ENCODE measurements at places on chromosomes 7 and 10. TPM values are rescaled to one million over a fixed set of nuclear protein-coding genes. Genes with fewer than 3 reads are reported as not detected.

- no peak for DNase-seq
Measured at GRCh38 chr10:51462076-51462779, 237.2 kb downstream of the CSTF2T start.

- no peak for DNase-seq
Measured at GRCh38 chr10:69123306-69123746, 652 bp upstream of the VPS26A start.

GRCh38 chr7:150514748-150515222 lies at the start of gene GIMAP7:
GIMAP7 (plus strand) TSS chr7:150514872; CDS start chr7:150519975, 5,103 bp downstream.
- no peak for DNase-seq

GRCh38 chr10:31467791-31468535 lies 148.9 kb downstream of the ZEB1 start:
- no peak for DNase-seq

DNA sequence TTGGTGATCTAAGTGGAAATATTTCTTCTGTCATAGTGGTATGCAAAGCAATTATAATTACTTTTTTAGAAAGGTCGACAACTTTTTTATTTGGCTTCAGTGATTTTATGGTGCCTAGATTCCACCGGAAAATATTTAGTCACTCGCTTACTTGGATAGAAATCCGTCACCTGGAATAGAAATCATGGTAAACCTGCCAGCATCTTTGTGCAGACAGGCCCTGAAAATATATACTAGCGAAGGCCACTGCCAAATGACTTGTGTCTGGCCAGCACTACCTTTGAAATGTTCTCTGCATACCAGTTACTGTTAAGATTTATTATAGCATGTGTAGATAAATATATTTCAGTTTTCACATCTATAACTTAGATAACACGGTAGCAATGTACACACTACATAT lies 226.4 kb downstream of the AGMO start:
- no peak for DNase-seq

GRCh38 chr7:36149694-36150452 lies 3.2 kb upstream of the EEPD1 start:
- no peak for DNase-seq

DNA sequence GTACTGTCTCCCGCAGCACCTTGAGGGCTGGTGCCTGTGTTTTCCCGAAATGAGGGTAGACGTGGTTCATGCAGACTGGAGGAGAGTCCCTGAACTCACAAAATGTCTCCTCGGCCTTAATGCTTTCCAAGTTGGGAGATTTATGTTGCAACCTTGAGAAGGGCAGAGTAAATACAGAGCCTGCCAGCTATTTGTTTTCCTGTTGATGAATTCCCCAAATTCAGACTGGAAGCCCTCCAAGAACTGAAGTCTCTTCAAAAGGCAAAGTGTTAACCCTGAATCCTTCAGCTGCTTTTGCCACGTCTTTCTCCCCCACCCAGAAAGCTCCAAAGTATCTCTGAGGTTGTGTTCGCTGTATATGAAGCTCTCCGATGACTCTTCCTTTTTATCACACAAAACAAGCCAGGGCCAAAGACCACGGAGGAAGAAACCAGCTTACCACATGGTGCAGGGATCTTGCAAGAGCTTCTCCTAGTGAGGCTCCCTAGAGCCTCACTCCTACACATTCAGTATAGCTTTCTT lies 254.7 kb upstream of the NFE2L3 start:
- no peak for DNase-seq

DNA sequence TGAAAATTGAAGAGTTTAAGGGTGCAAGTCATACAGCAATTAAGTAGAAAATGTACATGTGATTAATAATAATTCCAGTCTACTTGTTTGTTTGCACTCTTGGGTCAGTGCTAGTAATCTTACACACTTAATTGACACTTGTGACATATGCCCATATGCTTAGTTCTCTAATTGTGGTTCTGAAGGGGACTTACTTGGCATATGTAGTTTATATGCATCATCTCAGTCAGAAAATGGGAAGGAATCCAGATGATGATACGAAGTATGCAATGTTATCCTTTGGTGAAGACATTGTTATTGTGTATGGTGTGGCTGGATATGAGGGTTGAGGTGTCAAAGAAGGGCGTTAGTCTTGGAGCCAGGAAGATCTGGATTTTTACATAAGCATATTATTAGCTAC lies 193.5 kb upstream of the HDAC9 start:
- no peak for DNase-seq

DNA sequence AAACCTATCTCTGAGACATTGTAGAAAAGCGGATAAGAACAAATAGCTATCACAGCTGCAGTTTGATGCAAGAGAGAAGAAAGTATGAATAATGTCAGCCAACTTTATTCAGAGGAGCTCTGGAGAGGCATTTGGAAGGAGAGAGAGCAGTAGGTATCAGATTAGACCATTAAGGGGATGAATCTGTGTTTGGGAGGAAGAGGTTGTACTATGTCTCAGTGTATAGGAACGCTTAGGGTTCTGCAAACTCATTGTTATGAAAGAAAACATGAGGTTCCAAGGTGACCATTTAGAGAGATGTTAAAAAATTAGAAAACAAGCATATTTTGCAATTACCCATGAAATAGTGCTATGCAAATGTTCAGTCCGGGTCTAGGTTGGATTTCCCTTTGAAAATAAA lies 207.5 kb upstream of the GNAI1 start:
- no peak for DNase-seq

GRCh38 chr7:24882989-24883621 lies 96.9 kb downstream of the OSBPL3 start:
- peak; percentile 69 for DNase-seq

H2BK1 gene
- total RNA-seq, result not detected

DNA sequence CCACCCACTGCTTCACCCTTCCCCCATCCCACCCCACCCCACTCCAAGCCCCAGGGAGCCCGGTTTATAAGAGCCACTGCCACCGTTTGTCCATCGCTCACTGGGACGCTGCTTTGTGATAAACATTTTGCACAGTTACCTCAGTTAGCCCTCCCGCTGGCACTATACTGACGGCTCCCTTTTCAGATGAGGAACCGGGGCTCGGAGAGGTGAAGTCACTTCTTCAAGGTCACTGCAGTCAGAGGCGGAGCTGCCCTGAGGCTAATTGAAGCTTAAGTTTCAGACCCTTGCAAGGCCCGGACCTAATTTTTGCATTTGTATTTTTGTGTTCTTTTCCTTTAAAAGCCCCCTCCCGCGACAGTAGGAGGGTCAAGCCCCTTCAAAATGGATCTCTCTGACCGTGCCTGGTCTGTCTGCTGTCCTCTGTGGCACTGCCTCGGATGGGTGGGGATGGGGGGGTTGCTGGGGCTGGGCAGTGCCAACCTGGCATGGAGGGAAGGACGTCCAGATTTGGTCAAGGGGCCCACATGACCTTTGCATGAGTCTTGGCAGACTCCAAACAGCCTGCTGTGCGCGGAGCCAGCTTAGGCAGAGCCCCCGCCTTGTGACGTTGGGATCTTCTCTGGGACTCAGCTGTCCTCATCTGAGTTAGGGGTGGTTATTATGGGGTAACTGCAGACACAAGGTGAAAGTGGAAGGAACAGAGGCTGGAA lies 17.7 kb upstream of the NODAL start:
- DNase-seq, result no peak

DNA sequence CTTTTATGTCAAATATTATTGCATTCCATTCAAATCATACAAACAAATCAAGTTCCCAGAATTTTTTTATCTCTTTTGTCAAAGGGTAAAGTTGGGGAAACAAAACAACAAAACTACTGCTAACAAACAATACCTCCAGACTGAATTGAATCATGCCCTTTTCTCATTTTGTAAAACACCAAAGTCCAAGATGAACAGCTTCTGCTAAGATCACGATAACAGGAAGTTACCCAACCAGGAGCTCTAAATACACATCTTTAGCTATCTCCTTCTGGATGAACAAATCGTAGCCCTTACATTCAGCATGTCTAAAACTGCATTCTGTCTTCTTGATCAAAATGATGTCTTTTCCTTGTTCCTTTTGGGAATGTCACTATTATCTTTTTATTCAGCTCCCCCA lies 97.4 kb downstream of the CTTNBP2 start:
- DNase-seq, result no peak

NAT16 gene
- total RNA-seq, result 0.12 TPM

DNA sequence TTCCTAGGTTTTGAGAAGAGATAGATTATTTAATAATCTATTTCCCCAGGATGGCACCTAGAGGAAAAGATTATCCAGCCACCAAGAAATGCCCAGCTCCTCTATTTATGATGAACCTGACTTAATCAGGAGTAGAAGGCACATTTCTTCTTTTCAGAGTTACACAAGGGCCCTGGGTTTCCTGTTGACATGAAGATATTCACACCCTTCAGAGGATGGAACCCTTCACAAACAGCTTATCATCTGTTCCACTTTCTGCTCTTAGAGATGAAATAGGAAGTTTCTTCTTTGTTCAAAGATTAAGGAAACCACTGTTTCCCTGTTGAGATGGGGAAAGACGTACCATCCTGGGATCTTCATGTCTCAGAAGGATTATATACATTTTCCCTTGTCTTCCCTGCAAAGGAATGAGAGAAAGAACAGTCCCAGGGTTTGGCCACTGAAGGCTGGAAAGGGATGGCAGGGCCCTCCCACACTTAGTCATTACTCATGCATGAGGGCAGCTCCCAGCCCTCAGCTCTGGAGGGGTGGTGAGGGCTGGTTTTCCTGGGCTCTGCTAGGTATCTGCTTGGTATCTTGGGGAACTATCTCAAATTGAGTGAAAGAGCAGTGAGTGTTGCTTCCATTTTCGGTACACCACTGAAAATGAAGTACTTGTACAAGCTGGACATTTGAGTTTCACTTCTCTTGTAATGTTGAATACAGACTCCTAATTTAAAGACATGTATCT lies 64.0 kb downstream of the MTPAP start:
- DNase-seq, result no peak

TMEM196 gene
- not detected for total RNA-seq

DNA sequence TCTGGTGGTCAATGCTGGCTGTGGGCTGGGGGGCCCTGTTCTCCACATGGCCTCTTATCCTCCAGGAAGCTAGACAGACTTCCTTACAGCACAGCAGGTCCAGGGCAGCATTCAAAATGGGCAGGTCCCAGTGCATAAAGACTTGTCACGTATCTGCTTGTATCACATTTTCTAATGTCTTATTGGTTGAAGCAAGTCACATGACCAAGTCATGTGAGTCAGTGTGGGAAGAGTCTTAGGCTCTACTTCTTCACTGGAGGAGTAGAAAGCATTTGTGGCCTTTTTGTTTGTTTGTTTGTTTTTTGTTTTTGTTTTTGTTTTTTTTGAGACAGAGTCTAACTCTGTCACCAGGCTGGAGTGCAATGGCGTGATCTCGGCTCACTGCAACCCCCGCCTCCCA lies 104.7 kb downstream of the COL13A1 start:
- DNase-seq, result no peak

UPK3B gene
- total RNA-seq, result not detected

- no peak for DNase-seq
Measured at GRCh38 chr10:129334266-129334665, 132.8 kb upstream of the MGMT start.

DNA sequence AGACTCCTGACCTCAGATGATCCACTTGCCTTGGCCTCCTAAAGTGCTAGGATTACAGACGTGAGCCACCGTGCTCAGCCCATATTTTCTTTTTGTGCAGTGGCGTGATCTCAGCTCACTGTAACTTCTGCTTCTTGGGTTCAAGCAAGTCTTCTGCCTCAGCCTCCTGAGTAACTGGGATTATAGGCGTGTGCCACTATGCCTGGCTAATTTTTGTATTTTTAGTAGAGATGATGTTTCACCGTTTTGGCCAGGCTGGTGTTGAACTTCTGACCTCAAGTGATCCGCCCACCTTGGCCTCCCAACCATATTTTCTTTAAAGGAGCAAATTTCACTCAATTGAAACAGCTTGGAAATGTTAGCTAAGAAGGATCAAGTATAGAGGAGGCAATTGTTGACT lies 16.5 kb downstream of the GBF1 start:
- DNase-seq, result no peak

DNA sequence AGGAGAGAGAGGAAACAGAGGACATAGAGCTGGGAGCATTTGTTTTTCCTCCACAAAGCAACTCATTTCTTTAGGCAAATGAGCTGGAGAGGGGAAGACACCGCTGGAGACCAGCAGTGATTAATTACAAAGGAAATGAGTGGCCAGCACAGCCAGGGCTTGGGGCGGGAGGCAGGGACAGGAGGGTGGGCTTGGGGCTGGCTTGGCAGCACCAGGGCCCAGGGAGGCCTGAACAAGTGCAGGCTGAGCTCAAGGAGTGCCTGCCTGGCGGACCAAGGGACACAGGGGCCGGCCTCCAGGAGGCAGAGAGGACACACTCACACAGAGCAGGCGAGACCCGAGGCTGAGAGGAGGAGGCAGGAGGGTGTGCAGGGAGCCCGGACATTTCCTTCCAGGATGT lies 149.0 kb upstream of the UNC5B start:
- DNase-seq, result no peak

BHLHA15 gene
- total RNA-seq, result 1.8 TPM

PLAC9 gene
- not detected for total RNA-seq

CALML5 gene
- not detected for total RNA-seq

ZNF655 gene
- total RNA-seq, result 31.5 TPM

- no peak for DNase-seq
Measured at GRCh38 chr7:54109501-54109900, 432.7 kb upstream of the VSTM2A start.

NPSR1 gene
- total RNA-seq, result not detected

- no peak for DNase-seq
Measured at GRCh38 chr7:108455998-108456677, at the start of gene NRCAM. NRCAM (minus strand) TSS chr7:108456436; CDS start chr7:108240064, 216,372 bp downstream.

NSMCE4A gene
- total RNA-seq, result 72.9 TPM

DNA sequence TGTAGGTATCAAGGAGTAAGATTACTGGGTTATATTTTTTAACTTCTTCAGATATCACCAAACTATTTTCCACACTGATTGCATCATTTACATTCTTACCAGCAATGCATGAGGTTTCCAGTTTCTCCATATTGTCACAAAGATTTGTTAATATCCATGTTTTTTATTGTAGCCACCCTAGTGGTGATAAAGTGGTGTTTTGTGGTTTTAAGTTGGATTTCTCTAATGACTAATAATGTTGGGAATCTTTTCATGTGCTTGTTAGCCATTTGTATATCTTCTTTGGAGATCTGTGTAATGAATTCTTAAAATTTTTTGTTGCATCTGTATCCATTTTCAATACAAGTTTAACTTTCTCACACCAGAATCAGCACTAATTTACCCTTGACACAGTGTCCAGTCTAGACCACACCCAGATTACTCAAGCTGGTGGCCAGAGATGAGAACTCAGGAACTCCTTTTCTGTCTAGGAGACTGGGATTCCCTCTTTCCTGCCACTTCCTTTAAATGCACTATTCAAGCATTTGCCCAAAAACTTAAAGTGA lies 67.0 kb upstream of the PLXDC2 start:
- no peak for DNase-seq

DNA sequence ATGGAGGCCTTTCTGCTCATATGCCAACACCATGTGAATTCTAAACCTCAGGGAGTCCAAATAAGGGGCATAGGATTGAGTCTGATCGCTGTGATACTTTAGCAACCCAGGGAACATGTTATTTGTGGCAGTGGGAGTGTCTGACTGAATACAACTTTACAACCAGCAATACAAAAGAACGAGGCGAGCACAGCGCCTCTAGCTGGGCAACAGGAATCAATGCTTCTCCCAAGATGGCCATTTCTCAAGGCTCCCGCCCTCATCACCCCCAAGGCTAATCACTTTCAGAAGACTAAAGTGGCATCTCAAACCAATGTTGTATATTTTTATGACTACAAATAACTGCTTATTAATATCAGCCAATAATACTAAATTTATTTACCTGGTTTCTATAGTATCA lies 28.1 kb downstream of the YWHAG start:
- DNase-seq, result no peak

TMEM176B gene
- total RNA-seq, result not detected

NAPEPLD gene
- 4.6 TPM for total RNA-seq

CISD1 gene
- 66.4 TPM for total RNA-seq

CCL24 gene
- total RNA-seq, result not detected

GRCh38 chr10:5890452-5890915 lies 441 bp downstream of the FBH1 start:
- DNase-seq, result no peak

Data from epithelial cell of proximal tubule (primary cell).